ENCODE measurements at places on chromosomes 1 and 21.

DNA sequence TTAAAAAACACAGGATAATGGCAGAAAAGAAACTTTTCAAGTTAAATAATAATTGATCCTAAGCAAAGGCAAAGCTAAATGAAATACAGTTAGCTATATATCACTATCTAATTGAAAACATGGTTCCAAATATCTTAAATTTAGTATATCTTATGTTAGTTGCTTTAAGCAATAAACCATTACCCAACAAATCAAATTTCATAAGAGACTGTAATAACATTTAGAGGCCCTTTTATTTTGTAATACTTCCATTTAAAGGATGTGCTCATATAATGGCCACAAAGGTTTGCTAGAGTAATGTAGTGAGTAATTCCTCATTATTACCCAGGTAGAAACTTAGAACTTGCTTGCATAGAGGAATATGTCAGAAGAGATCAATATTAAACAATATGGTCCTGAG is 32.3 kb downstream of the RPL5 start:
- no peak for DNase-seq

DNA sequence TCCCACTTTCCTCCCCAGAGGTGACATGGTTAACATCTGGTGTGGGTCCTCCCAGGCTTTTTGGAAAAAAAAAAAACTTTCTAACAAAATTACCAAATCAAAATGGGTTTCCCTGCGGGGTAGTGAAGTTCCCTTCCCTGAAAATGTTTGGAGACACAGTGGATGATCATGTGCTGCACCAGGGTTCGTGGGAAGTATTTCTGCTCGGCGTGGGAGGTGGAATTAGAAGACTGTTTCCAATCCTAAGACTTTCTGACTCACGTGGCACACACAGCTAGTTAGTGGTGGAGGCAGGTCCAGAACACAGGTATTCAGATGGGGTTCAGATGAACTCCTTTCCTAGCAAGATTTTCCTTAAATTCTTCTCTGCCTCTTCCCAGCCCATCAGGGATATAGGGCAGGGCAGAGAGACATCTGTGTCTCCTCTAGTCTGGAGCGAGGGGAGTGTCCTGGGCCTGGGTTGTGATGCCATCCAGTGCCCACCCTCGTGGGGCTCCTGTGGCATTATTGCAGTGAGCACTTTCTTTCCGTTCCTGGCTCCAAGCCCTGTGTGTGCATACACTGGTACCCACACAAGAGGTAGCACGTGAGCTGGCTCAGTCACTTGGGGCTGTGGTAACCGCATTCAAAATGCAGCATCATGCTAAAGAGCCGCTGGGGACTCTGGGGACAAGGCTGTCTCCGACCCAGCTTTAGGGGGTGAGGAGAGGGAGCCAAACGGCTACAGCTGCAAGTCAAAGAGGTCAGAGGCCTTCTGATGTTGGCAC is 27.5 kb downstream of the KCNC4 start:
- DNase-seq = no peak

- DNase-seq = no peak
These were observed 138.8 kb upstream of the NBPF11 start for GRCh38 chr1:148290881-148291280.

DNA sequence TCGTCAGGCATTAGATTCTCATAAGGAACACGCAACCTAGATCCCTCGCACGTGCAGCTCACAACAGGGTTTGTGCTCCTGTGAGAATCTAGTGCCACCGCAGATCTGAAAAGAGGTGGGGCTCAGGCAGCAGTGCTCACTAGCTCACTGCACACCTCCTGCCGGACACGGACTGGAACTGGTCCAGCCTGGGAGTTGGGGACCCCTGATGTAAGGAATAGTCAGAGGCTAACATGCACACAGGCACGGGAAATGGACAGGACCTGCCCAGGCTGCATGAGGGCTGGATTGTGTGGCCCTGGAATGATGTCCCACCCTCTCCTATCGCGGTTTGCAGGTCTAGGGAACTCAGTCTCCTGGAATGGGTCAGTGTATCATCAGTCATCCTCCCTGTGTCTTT is 23.2 kb upstream of the MX1 start:
- DNase-seq = no peak

- no peak for DNase-seq
These were observed at the start of gene AADACL3 for GRCh38 chr1:12715896-12716437. Gene AADACL3 (plus strand): TSS chr1:12716110. CDS start chr1:12716177, 67 bp downstream.

DNA sequence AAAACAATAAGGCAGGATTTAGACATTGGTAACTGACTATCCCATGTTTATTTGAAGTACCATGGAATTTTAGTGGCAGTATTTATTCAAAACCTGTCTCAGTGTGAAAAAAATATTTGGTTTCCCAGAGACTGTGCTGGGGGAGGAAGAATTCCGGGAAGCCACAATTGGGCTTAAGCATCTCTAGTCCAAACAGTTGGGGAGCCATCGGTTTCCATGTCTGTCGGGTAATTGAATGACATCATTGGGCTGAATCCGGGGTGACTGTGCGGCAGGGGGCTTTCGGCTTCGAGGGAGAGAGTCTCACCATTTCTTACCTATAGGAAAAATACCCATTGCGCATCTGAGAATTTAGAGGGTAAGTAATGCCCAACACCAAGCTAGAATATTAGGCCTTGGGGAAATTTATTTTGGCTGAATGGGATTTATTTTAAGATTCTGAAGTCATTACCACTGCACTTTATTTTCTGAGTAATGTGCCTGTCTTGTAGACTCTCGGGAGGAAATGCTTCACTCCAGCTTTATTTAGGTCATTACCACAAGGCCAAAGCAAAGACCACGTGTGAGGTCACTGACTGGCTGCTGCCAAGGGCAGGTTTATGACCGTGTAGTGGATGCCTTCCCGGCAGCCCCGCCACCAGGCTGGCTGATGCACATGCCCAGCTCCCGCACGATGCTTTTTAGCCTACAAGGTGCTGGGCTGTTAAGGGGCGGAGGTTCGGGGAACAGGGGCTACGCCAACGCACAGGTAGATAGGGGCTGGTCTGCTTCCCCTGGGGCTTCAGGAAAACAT is 23.1 kb upstream of the UMODL1 start:
- DNase-seq = peak; percentile 95

- no peak for DNase-seq
These were observed 259.6 kb upstream of the ST6GALNAC5 start for GRCh38 chr1:76607717-76608116.

- DNase-seq = no peak
These were observed 33.9 kb upstream of the PTPRC start for GRCh38 chr1:198604975-198605374.

GRCh38 chr1:201275253-201275666 is 8.0 kb upstream of the PKP1 start:
- peak; percentile 79 for DNase-seq

- DNase-seq = no peak
These were observed 13.6 kb downstream of the CSTB start for GRCh38 chr21:43762303-43763128.

DNA sequence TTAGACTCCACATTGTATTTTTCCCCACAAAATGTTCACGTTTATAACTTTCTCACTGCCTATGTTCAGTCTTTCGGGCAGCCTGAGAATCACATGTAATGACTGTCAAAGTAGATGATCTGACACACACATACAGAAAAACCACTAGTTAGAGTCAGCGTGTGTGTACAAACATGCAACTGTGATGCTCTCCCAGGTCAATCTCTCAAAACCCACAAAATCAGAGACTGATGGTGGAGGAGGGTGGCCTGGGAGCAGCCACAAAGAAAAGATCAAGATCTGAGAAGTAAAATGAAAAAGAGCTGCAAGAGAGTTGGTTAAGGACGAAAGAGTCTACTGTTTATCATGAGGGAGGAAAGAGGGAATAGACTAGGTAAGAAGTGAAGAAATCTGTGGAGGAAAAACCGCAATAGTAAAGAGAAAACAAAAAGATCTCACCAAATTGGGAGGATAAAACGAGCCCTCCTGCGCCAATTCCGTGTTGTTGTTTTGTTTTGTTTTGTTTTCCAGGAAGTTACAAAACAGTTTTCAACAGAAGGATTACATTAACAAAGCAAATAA is 2.3 kb downstream of the EGLN1 start:
- no peak for DNase-seq

DNA sequence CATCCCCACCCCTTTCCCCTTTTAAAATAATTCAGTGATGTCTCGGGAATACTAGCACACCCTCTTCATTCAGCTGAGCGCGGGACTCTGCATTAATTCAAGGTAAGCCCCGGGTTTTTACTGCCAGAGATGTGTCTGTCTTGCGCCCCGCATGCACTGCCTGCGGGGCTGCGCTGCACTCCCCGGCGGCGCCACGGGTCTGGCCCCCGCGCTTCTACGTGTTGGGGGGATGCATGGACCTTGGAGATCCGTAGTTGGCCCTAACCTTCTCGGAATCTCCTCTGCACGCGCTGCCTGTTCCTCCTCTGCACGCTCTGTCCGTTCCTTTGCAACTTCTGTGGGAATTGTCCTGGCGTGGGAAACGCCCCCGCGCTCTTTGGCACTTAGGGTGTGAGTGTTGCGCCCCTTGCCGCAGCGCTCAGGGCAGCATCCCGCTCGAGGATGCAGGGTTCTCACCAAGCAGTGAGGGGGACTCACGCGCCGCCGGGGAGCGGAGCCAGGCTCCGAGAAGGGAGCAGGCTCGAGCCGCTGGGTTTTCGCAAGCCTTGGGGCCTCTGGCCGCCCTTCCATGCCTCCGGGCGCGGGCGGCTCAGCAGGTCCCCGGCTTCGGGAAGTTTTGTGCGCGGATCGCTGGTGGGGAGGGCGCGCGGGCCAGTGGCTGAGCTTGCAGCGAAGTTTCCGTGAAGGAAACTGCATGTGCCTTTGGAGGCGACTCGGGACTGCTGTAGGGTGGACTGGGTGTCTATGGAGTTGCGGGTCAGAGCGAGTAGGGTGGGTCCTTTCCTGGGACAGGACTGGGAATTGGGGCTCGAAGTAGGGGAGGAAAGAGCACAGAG is 165.1 kb upstream of the CACNA1E start:
- no peak for DNase-seq

DNA sequence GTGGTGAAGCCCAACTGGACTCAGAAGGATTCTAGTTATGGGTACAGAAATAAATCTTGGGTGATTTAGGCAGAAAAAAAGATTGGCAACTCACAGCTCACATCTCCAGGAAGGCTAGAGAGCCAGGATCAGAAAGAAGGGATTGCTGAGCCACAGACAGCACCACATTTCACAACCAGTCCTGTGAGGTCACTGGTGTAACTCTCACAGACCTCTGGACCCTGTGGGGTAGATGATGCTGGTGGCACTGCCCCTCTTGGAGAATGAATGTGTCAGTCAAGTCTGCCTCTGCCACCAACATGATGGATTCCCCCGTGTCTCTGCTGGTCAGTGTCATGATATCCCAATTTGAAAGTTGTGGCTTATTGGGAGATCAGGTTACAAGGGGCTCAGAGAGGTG is 70.9 kb upstream of the HMCN1 start:
- DNase-seq = no peak

DNA sequence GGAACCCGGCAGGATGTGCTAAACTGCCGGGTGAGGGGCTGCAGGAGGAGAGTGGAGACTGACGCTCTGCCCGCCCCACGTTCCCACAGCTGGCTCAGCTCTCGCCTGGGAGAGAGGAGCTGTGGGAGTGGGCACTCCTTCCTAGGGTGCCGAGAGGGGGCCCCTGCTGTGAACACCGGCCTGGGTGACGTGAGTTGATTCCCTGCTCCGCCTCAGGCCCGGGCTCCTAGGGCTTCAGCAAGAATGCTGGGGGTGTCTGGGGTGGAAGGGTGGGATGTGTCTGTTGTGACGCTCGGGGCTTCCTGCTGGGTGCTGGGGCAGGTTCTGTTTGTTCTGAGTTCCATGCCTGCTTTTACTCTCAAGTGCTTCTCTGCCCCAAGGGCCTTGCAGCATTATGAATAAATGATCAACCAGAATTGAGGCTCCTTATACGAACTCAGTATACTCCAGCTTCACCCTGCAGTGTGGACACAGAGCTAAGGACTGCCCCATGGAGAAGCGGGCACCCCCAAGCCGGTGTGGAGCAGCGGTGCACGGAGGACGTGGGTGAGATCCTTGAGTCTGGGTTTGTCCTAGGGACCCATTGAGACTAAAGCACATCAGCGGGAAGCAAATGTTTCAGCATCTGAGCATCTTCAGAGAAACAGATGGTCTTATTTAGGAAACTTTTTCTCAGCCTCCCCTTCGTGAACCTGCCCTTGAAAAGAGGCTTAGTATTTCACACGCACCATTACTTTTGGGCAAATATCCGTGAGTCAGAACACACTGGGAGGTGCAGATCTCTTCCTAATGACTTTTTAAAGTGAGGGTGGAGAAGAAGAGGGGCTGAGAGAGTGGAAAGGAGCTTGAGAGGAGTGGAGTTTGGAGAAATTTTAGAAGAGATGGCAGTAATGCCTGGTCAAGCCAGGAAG is 41.7 kb downstream of the SYT6 start:
- DNase-seq = no peak

DNA sequence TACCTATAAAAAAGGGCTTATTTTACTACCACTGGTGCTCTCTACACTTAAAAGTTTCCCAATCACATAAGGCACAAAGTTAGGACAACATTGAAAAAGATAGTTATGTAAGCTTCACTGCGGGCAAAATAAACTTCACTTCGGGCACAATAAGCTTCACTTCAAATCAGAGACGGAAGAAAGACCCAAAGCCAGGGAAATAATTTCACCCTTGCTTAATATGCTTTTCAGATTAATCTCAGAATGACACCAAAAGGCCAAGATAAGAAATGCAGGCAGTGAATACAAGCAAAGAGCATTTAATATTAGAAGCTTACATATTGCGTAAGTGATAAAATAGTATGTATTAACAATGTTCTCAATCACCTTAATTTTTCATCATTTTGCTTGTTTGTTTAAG is 444.2 kb downstream of the SETD4 start:
- peak; percentile 56 for DNase-seq

GRCh38 chr21:28294051-28294450 is 698.6 kb downstream of the LTN1 start:
- DNase-seq = peak; percentile 59

GRCh38 chr1:41482001-41482765 is 2.3 kb downstream of the EDN2 start:
- no peak for DNase-seq

GRCh38 chr1:31373056-31373896 is at the start of gene FABP3:
Gene FABP3 (minus strand): TSS chr1:31373076. CDS start chr1:31373014, 62 bp downstream.
- no peak for DNase-seq

GRCh38 chr1:56798053-56798471 is 21.1 kb downstream of the FYB2 start:
- no peak for DNase-seq

DNA sequence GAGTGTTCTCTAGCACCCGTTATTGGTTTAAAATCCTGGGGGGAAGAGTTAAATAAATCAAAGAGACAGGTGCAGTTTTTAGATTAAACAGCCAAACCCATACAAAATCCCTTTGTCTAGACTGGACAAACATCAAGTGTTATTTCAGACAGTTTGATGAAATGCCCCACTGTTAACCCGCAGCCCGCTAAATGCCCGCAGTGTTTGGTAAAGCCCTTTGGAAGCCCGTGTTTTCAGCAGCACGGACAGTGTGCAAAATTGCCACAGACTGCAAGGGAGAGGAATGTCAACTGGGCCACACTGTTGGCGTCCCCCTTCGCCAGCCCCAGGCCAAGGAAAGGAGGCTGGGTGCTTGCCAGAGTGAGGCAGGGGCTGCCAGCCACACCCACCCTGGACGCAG is 26.6 kb downstream of the AJAP1 start:
- DNase-seq = no peak

GRCh38 chr1:230186003-230186863 is 119.2 kb downstream of the GALNT2 start:
- DNase-seq = no peak

GRCh38 chr1:182303778-182304177 is 87.8 kb downstream of the GLUL start:
- no peak for DNase-seq

All from AG09309 (cell line).